A172 (cell line): ENCODE measurements at places on chromosomes 2 and 18. TPM values are rescaled to one million over a fixed set of nuclear protein-coding genes. Genes with fewer than 3 reads are reported as not detected.

The RAB6C gene
- not detected in 2 replicates for total RNA-seq

The FBXO36 gene
- 3.3 and 3.8 TPM in 2 replicates for total RNA-seq

The GPR39 gene
- total RNA-seq = 3.6 and 4.7 TPM in 2 replicates

The DYNAP gene
- not detected in 2 replicates for total RNA-seq

The IHH gene
- 0.03 TPM in 1 of 2 replicates, not detected in the other for total RNA-seq

The SATB2 gene
- total RNA-seq = 8.8 and 10.2 TPM in 2 replicates

The CNGA3 gene
- not detected in 2 replicates for total RNA-seq

The SKOR2 gene
- not detected in 2 replicates for total RNA-seq

The SEMA4F gene
- 14.6 and 39.2 TPM in 2 replicates for total RNA-seq

The G6PC2 gene
- total RNA-seq = not detected in 2 replicates

The KATNAL2 gene
- 3.7 and 5.1 TPM in 2 replicates for total RNA-seq

The SAG gene
- total RNA-seq = not detected in 2 replicates

The PLEK gene
- not detected in 2 replicates for total RNA-seq

The REG1B gene
- total RNA-seq = not detected in 2 replicates

The DSC2 gene
- not detected in 2 replicates for total RNA-seq

The TUBA3E gene
- not detected in 2 replicates for total RNA-seq
